ENCODE measurements at places on chromosomes 6 and 20.

- no peak for DNase-seq
These were observed 5.6 kb downstream of the PLAGL2 start for GRCh38 chr20:32201977-32202363.

DNA sequence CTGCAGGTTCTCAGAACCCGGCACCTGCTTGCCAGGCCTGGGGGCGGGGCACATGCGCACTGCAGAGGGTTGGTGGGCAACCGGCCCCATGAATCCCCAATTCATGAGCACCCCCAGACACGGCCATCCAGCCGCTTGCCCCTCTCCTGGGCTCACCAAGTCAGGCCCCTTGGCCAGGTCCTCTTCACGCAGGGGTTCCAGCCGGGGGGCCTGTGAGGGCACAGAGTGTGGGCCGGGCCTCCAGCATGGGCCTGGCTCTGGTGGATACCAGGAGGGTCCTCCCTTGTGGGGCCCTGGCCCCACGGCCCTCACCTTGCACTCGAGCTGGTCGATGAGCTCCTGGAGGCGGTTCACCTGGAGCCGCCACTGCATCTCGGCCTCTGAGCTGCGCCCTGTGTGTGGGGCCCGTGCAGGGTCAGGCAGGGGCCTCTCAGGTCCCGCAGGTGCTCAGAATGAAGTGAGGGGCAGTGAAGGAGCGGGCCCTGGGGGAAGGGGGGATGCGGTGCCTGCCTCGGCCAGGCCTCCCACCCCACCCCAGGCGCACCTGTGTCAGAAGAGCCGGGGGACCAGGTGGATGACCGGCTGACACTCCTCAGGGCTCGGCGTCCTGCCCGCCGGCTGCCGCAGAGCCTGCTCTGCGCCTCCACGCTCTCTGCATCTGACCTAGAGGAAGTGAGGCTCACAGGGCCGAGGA is 2.6 kb upstream of the C20orf144 start:
- no peak for DNase-seq

- no peak for DNase-seq
These were observed at the start of gene FOXQ1 for GRCh38 chr6:1311400-1312202. TSS of gene FOXQ1 (plus strand) at chr6:1312098. CDS start at chr6:1312705, 607 bp downstream.

- no peak for DNase-seq
These were observed 38.9 kb downstream of the FBXO9 start for GRCh38 chr6:53103993-53104675.

DNA sequence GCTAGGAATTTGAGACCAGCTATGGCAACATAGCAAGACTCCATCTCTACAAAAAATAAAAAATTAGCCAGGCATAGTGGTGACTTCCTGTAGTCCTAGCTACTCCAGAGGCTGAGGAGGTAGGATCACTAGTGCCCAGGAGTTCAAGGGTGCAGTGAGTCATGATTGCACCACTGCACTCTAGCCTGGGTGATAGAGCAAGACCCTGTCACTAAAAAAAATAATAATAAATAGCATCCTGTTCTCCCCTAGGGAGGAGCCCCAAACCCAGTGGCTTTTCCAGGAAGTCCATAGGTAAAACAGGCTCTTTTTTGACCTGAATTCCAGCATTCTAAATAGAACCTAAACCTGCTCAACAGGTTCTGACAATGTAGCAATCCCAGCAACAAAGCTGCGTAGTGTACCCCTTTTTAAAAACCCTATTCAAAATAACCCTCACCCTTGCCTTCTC is 192.0 kb downstream of the ALDH8A1 start:
- DNase-seq: no peak

- no peak for DNase-seq
These were observed 48.2 kb upstream of the ZNFX1 start for GRCh38 chr20:49326026-49326425.

GRCh38 chr6:142280927-142281326 is 20.9 kb upstream of the ADGRG6 start:
- no peak for DNase-seq

DNA sequence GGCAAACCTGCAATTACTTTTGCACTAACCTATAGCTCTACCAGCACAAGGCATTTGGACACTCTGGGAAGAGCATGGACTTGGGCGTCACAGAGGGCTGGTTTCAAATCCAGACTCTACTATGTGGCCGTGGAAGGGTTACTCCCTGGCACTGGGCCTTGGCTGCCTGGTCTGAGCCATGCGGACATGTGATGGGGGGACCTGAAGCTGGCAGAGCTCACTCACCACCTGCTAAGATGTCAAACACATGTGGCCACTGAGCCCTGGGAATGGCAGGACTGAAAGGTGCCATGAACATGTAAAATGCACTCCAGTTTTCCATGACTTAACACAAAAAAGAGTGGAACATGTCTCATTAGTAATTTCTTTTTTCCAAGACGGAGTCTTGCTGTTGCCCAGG is 23.7 kb downstream of the VSTM2L start:
- DNase-seq: no peak

DNA sequence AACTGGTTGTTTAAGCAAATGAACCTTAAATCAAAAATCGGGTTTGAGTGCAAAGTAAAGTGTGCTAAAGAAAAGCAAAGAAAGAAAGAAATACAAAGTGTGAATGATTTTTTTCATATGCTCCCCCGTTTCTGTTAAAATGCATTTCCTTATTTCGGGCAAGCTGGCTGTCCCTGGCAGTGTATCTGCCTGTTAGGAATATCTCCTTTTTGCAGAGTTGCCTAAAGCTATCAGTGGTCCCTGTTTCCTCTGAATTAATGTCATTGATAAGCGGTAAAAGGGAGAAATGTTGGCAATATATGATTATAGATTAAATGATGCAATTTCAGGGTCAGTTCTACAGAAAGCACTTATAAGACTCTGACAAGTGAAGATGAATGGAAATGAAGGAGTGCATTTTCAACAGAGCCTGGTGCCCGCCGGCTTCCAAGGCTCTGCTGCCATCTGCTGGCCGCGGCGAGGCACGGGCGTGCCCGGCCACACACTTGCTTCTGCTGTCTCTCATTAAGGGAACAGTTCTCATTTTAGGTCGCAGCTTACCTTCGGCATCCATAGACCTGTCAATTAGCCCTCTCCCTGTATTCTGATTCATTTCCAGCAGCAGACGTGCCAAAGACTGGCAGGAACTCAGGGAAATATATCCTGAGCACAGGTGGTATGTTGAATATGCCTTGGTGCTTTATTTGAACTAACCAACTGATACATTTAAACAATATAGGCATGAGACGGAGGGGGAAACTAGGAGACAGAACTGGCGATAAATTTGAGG is 381.9 kb downstream of the C6orf118 start:
- DNase-seq: peak; percentile 39

DNA sequence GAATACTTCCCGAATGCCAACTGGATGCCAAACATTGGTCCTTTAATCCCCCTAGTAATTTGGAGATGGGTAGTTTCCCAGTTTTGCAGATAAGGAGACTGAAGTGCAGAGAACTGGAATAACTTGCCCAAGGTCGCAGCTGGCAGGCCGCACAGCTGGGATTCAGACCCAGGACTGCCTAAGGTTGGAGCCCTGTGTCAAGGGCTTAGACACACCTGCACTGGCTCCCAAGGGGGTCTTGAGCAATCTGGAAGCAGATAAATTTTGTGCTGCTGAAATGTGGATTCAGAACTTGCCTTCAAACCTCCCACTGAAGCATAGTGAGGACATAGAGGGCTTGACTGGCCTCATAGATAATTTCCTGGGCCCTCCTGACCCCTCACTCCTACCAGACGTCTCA is 30.5 kb downstream of the FOXP4 start:
- no peak for DNase-seq

DNA sequence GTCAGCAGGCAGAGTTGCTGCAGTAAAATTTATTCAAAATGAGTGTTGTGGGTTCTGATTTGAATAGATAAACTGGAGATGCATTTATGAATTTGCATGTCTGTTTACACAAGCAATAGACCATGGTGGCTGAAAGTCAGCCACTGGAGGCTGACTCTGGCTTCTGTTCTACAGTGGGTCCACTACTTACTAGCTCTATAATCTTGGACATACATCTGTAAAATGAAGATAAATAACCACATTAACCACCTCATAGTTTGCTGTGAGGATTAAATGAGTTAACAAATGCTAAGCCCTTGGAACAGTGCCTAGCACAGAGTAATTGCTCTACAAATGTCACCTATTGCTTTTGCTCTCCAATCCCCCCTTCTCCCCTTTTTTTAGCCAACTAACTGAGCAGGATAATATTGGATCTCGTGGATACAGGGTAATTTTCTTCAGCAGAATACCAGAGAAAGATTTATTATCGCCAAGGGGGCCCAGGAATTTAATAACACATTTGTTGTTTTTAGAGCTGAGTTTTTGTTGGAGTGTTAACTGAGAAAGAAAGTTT is 1.4 kb upstream of the PM20D2 start:
- no peak for DNase-seq

- no peak for DNase-seq
These were observed 283.9 kb downstream of the TBC1D7 start for GRCh38 chr6:13044390-13044789.

- DNase-seq: no peak
These were observed 158.1 kb upstream of the ZNF217 start for GRCh38 chr20:53751620-53752318.

GRCh38 chr6:143279385-143279784 is 171.1 kb downstream of the ADAT2 start:
- no peak for DNase-seq

DNA sequence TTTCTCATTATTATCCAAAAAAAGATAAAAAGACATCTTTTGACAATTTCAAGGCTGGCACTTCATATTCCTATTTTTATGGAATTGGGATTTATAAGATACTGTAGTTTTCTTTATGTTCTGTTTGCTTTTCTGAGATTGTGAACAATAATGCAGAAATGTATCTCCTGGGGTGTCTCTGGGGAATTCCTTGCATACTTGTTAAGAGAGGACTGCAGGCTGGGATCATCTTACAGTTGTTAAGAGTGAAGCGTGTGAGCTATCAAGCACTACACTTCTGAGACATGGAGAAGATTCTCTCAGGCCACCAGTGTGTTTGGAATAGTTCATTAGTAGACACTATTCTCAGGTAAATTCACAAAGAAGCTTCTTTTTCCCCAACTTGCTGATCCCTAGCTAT is 963.3 kb upstream of the GJE1 start:
- no peak for DNase-seq

- no peak for DNase-seq
These were observed 422.5 kb upstream of the MARCKS start for GRCh38 chr6:113434641-113435040.

GRCh38 chr6:128519931-128520435 is 416 bp downstream of the PTPRK start:
- DNase-seq: peak; percentile 21

DNA sequence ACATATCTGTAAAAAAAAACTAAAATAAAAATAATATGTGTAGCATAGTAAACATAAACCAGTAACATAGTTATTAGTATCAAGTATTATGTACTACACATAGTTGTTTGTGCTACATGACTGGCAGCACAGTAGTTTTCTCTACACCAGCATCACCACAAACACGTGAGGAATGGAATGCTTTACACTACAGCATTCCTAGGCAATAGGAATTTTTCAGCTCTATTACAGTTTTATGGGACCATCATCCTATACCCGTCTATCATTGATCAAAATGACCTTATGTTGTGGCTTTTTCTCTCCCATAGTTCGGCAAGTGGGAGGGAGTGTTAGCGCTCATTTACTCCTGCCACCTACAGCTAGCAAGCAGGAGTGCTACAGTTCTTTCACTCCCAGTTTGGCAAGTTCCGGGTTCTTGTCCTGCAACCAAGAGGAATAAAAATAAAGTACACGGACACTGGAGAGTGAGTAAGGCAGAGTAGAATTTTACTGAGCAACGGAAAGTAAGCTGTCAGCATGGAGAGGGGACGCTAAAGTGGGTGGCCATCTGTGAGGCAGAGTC is 196.8 kb upstream of the HSF2 start:
- no peak for DNase-seq

GRCh38 chr6:27247133-27247836 is at the start of gene PRSS16:
TSS of gene PRSS16 (plus strand) at chr6:27247701. CDS start at chr6:27247738, 37 bp downstream.
- DNase-seq: no peak

DNA sequence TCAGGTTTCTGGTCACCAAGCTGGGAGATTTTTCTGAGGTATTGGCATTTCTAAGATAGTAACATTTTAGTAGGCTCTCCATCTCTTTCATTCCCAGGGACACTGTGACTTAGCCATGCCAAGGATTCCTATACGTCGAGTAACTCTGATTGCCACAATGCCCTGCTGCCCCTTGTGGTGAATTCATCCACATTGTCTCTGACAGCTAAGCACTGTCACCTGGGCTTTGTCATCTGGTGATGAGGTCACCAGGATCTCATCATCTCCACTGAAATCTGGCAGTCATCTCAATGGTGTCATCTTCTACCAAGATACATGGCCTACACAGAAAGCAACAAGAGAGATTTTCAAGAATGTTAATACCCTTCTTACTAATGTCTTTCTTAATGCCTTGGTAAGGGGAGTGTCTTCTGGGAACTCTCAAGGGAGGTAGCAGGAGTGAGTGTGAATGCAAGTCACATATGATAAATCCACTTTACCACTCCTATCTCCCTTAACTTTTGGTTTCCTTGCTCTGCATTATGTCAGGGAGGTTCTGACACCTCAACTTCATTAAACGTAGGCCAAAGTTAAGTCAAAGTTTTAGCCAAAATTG is 246.7 kb downstream of the CD109 start:
- no peak for DNase-seq

DNA sequence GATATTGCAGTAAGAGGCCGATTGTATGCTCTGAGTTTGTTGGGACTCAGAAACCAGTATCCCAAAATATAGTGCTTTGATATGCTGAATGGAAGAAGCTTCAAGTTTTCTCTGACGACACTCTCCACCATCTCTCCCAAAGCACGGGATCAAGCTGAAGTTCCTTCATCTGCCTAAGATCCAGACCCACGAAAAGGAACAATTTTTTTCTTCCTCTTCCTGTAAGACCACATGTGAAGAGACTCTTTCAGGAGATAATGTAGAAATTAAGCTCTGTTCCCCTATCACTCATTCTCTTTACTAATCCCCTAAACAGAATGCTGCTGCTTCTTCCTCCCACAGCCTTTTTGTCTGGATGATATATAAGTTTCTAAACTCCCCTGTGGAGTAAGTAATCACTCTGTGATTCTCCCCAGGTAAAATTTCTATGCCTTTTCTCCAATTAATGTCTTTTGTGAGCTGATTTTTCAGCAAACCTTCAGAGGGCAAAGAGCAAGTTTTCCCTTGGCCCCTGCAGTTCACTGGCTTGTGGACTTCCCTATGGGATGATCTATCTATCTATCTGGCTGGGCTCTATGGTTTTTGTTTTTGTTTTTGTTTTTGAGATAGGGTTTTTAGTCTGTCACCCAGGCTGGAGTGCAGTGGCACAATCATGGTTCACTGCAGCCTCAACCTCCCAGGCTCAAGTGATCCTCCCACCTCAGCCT is 13.5 kb upstream of the PNRC1 start:
- no peak for DNase-seq

DNA sequence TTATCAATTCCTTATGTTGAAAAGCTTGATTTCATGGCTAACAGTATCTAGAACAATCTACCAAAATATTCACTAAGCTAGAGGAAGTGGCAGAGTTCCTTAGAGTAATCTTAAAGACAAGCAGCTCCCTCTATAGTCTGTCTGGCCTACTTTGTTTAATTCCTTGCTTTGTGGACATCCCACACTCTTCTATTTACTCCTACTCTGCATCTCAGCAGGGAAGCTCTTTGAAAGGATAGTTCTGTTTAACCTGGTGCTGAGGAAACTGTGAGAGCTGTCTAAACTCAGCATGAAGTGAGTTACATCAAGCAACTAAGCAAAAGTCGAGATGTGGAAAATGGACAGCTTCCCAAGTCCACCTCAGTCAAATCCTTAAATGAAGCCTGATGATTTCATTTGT is 4.3 kb downstream of the REV3L start:
- DNase-seq: no peak
